ENCODE measurements at places on chromosomes 2 and 18.

DNA sequence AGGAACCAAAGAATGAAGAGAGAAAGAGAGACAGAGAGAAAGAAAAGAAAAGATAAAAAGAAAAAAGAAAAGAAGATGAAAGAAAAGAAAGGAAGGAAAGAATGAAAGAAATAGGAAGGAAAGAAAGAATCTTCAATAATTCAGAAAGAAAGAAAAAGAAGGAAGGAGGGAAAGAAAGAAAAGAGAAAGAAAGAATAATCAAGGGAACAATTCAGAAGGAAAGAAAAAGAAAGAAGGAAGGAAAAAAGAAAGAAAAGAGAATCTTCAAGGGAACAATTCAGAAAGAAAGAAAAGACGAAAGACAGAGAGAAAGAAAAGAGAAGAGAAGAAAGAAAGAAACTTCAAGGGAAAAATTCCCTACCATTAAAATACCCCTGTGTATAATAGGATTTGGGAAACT, 5.6 kb upstream of the KCTD1 start:
- H3K36me3 ChIP-seq: no peaks in the 10 kb centered on the region
- no peaks in the 10 kb centered on the region for H3K27me3 ChIP-seq
- H3K4me3 ChIP-seq: no peak overlapping the region
- no peaks in the 10 kb centered on the region for H3K4me1 ChIP-seq

DNA sequence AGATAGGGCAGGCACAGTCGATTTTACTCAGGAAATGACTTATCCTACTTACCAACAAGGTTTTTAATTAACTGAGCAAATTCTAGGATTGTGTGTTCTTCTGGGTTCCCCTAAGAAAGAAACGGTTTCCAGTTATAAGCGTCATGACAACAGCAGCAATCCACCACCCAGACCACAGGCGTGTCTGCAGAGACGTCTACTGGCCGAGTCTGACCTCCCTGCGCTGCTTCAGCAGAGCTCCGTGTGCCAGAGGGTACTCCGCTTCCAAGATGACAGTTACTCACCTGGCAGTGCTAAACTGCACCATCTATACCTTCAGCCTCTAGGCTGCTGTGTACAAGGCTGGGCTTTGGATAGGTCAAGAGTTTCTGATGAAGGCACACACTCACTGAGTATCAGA, 95.4 kb downstream of the UXS1 start:
- no peaks in the 10 kb centered on the region for H3K27me3 ChIP-seq
- H3K36me3 ChIP-seq: peaks cover 17% of the 10 kb centered on the region
- no peak overlapping the region for H3K27ac ChIP-seq
- DNase-seq: no peak

GRCh38 chr2:207375207-207375875, 154.4 kb upstream of the CREB1 start:
- no peak overlapping the region for H3K27ac ChIP-seq
- no peaks in the 10 kb centered on the region for H3K27me3 ChIP-seq
- H3K4me3 ChIP-seq: no peak overlapping the region
- H3K4me1 ChIP-seq: no peaks in the 10 kb centered on the region
- H3K36me3 ChIP-seq: no peaks in the 10 kb centered on the region

- H3K4me3 ChIP-seq: no peak overlapping the region
- H3K4me1 ChIP-seq: no peaks in the 10 kb centered on the region
- no peak overlapping the region for H3K27ac ChIP-seq
- H3K36me3 ChIP-seq: no peaks in the 10 kb centered on the region
Observed at GRCh38 chr2:206176121-206176520, 16.4 kb downstream of the EEF1B2 start.

DNA sequence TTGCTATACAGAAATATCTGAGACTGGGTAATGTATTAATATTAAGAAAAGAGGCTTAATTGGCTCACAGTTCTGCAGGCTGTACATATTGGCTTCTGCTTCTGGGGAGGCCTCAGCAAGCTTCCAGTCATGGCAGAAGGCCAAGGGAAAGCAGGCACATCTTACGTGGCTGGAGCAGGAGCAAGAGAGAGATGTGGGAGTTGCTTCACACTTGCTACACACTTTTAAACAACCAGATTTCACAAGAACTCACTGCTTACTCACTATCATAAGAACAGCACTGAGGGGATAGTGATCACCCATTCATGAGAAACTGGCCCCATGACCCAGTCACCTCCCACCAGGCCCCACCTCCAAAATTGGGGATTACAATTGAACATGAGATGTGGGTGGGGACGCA, 50.6 kb downstream of the MAPRE2 start:
- DNase-seq: no peak
- no peak overlapping the region for H3K4me3 ChIP-seq
- no peak overlapping the region for H3K27ac ChIP-seq

Measured in SJCRH30 (cell line).